T follicular helper cell (primary cell): ENCODE measurements at places on chromosomes 16 and 17.

GRCh38 chr16:72837846-72838585, 209.9 kb downstream of the ZFHX3 start:
- no peak for DNase-seq

DNA sequence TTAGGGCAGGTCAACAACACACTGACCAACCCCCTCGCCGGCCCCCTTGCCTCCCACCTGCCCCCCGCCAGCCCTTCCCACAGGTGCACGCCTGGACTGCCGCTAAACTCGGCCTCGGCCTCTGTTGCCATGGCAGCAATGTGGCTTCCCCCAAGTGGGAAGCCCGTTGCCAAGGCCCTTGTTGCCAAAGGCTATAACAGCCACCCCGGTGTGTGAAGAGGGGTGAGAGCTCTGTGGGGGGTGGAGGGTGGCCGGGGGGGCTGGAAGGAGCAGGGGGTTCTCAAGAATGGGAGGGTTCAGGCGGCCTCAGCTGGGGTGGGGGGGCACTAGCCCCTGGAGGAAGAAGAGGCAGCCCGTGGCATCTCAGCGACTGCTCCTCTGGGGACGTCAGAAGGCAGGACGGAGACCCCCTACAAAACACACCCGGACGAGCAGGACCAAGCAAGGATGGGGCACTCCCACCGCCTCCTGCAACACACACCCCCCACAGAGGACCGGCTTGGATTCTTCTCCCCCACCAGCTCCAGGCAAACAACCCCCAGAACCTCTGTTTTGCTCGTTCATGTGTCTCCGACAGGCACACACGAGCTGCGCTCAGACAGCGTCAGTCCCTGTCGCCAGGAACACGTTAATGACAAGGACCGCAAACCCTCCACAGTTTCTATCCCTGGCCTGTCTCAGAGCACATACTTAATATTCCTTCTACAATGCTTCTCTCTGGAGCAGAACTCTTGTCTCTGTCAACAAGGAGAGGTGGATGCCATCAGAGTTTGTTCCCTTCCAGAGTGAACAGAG, 55.7 kb downstream of the ABR start:
- DNase-seq, result no peak

GRCh38 chr16:26981266-26981938, 85.3 kb upstream of the C16orf82 start:
- no peak for DNase-seq

DNA sequence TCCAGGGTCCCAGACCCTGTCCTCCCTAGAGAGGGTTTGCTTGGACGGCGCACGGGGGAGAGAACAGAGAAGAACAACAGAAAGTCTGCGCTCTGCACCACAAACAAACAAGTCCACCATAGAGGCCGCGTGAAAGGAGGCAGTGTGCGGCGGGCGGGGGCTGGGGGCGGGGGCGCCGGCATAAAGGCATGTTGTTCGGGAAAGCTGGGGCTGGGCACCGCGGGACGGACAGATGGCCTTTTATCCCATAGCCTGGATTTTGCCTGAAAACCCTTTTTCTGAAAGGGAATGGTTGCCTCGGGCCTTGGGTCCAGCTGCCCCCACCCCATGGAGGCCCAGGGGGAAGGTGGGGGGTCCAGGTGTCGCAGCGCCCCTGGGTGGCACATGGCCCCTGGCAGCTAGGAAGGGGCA, 26.0 kb downstream of the FA2H start:
- DNase-seq, result no peak

- DNase-seq, result no peak
Measured at GRCh38 chr17:71398800-71399219, 722.0 kb upstream of the SOX9 start.

- DNase-seq, result no peak
Measured at GRCh38 chr16:52757746-52758472, 211.0 kb upstream of the TOX3 start.
